Right forelimb (tissue), 1 donor: ENCODE measurements at places on chromosomes 5 and 9.
A peak's percentile ranks its signal among the peaks of the same experiment; 100 is the strongest.

GRCh38 chr9:95552814-95553546, 36.2 kb upstream of the PTCH1 start:
- peak; percentile 76 for DNase-seq

DNA sequence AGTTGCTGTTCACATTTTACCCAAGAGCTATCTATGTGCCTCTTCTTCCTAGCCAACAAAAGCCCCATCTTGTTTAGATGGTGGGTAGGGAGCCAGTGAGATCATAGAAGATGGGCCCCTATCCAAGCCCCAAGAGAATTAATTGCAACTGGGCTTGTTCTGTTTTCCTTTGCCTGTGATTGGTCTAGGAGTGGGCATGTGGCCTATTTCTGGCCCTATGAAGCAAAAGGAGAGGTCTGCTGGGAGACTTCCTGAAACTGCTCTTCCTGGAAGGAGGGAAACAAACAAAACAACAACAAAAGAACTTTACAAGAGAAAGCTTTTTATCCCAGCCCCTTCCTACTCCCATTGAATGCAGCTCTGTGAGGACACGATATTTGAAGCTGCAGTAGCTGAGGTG, 32.5 kb upstream of the ALDOB start:
- DNase-seq = no peak

DNA sequence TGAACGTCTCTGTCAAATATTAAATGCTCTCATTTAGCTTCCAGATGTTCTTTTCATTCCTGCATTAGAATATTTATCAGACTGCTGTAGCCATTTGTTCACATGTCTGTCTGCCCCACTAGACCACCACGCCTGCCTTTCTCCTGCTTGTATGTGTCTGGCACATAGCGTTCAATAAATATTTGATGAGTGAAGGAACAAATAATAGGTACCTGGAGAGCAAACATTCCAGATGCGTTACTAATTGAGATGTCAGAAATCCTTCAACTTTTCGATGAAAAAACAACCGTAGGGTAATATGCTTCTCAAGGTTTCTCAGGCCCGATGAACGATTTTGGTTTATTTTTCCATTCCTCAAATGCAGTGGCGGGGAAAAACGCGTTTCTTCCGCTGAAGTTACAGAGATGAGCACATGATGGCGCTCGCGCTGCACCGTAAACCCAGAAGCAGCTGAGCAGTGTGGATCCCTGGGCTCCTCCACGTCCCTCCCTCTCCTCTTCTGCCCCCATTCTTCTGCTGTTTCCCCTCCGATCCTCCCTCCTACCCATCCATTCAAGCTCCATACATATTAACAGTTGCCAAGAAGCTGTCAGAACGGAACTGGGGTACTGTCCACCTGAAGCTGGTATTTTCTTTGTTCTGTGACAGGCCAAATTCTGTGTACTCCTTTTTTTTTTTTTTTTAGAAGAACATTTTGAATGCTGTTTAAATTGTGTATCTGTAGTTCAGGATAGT, 245.4 kb downstream of the MPDZ start:
- peak; percentile 89 for DNase-seq

GRCh38 chr5:32951878-32952277, 240.8 kb downstream of the NPR3 start:
- DNase-seq = no peak

- DNase-seq = no peak
These were observed 35.0 kb upstream of the ARRDC3 start for GRCh38 chr5:91418158-91418557.
